Activated CD4-positive, alpha-beta T cell treated with anti-CD3 and anti-CD28 coated beads for 48 hours (primary cell): ENCODE measurements at places on chromosomes 4 and X.

DNA sequence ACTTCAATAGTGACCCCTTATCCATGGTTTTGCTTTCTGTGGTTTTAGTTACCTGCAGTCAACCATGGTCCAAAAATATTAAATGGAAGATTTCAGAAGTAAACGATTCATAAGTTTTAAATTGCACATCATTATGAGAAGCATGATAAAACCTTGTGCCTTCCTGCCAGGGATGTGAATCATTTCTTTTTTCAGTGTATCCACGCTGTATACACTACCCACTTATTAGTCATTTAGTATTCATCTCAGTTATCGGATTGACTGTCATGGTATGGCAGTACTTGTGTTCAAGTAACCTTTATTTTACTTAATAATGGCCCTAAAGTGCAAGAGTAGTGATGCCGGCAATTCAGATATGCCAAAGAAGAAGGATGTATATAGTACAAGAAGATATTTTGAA is 37.7 kb upstream of the TASL start:
- DNase-seq = no peak

DNA sequence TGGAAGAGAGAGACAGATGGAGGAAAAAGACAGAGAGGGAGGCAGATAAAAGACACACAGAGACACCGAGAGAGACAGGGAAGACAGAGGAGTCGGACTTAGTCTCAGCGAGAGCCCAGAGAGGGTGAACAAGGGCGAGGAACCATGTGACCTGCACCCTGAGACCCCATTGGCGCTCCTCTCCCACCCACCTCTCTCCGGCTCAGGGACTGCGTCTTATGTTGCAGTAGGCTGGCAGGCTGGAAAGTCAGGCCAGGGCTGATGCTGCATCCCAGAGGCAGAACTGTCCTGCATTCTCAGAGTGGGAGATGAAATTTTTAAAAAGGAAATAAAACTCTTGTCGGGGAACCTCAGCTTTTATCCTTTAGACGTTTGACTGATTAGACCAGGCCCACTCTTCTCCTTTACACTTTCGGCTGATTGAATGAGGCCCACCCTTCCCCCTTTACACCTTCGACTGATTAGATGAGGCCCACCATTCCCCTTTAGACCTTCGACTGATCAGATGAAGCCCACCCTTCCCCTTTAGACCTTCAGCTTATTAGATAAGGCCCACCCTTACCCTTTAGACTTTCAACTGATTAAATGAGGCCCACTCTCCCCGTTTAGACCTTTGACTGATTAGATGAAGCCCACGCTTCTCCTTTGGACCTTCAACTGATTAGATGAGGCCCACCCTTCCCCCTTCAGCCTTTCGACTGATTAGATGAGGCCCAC is 29.5 kb upstream of the IL3RA start:
- DNase-seq = no peak

DNA sequence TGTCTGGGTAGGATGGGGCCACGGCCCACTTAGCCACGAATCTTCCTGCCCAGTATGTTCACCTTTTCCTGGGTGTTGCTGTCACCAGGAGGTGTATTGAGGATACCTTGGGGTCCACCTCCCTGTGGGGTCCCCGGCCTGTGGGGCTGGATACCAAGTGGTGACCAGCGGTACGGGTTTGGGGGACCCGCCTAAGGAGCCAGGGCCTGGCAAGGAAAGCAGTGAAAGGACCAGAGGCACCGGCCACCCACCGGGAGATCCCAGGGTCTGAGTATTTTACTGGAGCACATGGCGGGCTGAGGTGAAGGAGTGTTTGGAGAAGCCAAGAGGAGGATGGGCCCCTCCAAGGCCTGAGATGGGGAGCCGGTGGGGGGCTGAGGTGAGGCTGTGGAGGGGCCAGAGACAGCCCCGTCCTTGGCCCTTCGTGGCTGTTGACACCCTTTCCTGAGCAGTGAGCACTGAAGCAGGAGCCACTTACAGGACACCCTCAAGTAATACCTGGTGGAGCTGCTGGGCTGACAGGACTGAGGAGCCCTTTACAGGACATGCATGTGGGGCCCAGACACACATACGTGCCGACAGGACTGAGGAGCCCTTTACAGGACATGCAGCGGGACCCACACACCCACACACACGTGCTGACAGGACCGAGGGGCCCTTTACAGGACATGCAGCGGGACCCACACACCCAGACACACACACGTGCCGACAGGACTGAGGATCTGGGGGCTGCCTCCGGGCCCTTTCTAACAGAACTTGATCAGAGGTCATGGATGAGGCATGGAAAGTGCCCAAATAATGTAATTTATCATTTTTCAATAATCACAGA is 38.4 kb downstream of the TMEM271 start:
- DNase-seq = no peak

DNA sequence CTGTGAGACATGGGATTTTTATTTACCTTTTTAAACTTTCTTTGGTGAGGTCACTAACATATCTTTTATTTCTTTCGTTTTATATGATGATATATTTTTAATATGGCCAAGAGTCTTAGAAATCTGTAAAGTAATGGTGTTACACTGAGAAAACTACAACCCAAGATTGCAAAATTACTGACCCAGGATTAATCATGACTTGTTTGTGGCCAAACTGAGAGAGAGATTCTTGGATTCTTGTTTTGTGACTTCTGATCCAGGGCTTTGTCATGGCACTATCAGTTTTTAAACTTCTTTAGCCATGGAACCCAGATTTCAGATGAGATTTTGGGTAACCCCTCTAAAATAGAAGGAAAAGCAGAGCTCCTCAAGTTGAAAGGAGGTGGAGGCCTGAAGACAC is 42.0 kb downstream of the SGMS2 start:
- DNase-seq = no peak

DNA sequence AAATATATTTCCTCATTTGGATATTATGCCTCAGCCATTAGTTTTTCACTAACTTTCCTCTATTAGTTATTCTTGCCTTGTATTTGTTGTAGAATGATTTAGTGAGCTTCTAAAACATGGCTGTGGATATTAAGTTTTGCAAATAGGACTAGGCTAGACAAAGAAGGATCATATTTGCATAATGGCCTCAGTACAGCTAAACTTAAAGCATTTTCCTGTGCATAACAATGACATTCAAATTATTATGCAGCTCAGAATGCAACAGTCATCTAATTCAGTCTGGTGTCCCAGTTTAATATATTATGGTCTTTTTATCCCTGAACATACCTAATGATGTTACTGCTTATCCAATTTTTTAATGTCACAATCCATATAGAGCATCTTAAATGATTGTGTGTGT is 155.3 kb upstream of the DDIT4L start:
- DNase-seq = no peak

DNA sequence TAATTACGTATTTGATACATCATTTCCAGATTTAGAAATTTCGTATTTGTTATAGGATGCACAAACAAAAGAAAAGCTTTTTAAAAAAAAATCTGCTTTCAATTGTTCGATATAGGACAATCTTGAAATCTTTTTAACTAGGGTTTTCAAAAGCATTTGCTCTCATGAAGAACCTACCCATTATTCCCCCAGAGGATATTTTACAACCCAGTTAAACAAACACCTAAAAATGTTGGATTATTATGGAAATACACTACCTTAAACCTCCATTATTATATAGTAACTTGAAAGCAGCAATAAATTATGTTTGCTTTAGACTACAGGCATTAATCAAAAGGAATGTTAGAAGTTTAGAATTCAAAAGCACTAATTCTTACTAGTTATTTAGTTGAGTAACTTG is 110.5 kb downstream of the PTPN13 start:
- no peak for DNase-seq

GRCh38 chrX:103774070-103774642 is 2.5 kb upstream of the PLP1 start:
- no peak for DNase-seq

DNA sequence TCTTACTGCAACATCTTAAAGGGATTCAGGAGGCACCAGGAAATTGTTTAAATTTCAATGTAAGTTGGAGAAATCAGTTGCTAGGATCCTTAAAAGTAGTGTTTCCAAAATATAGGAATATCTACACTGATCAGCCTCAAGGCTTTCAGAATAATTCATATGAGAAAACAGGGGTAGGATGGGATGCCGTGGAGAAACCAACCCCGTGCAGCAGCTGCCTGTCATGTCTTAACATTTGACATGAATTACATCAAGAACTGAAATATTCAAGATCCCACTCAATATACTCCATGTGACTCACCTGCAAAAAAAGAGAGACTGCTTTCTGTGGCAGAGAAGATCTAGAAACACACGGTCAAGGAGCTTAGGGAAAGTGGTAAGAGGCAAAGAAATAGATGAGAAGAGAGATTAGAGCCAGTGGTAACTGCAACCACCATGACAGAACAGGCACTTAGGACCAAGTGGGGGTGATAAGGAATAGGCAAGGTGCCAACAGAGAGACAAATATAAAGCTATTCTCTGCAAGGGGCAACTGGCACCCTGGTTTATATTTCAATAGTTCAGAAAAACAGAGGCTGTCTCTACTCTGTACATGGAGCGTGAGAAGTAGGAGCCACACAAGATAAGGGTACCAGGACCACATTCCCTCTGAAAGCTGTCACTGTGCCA is 64.0 kb downstream of the SLC39A8 start:
- DNase-seq = no peak

GRCh38 chr4:89506866-89507491 is 199.4 kb upstream of the GPRIN3 start:
- no peak for DNase-seq

DNA sequence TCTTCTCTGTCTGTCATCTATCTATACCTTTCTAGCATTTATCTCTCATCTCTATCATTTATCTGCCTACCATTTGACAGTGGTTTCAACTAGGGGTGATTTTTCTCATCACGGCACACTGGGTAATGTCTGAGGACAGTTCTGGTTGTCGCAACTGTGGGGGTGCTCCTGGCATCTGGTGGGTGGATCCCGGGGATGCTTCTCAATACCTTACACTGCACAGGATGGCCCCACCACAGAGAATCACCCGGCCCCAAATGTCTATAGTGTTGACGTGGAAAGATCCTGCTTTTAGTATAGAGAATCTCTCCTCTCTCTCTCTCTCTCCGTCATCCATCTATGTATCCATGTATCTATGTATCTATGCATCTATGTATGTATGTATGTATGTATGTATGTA is 7.2 kb downstream of the P2RY8 start:
- no peak for DNase-seq

DNA sequence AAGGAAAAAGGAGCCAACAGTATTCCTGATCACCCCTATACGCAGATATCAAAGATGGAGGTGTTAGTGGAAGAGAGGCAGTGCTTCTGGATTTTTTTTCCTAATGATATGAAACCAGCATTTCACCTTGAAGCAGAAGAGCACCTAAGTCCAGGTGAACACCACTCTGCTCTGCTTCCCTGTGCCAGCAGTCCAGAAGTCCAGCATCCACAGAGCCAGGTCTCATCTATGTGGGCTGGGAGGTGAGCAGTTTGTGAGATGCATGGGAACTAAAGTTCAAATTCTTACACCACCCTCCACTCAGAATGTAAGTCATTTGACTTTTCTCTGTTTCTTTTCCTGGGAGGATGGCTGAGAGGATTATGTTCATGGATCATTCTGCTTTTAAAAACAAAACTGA is 202.6 kb downstream of the RELL1 start:
- DNase-seq = no peak

- no peak for DNase-seq
These were observed 2.9 kb upstream of the SEPSECS start for GRCh38 chr4:25163196-25163595.

- DNase-seq = no peak
These were observed at the start of gene GPR82 for GRCh38 chrX:41723826-41724225. Gene GPR82 (plus strand): TSS chrX:41724181. CDS start chrX:41727027, 2,846 bp downstream.

DNA sequence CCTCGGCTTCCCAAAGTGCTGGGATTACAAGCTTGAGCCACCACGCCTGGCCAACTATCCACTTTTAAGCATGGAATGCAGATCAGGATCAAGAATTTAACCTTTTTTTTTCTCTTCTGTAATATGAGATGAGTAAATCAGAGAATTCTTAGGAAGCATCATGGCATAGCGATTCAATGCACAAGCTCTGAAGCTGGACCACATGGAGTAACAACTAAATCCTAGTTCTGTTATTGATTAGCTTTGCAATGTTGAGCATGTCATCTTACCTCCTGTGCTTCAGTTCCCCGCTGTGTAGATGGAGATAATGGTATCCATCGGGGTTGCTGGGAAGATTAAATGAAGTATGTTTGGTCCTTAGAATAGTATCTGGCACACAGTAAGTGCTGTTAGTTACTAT is 1.9 kb upstream of the SNX25 start:
- no peak for DNase-seq

DNA sequence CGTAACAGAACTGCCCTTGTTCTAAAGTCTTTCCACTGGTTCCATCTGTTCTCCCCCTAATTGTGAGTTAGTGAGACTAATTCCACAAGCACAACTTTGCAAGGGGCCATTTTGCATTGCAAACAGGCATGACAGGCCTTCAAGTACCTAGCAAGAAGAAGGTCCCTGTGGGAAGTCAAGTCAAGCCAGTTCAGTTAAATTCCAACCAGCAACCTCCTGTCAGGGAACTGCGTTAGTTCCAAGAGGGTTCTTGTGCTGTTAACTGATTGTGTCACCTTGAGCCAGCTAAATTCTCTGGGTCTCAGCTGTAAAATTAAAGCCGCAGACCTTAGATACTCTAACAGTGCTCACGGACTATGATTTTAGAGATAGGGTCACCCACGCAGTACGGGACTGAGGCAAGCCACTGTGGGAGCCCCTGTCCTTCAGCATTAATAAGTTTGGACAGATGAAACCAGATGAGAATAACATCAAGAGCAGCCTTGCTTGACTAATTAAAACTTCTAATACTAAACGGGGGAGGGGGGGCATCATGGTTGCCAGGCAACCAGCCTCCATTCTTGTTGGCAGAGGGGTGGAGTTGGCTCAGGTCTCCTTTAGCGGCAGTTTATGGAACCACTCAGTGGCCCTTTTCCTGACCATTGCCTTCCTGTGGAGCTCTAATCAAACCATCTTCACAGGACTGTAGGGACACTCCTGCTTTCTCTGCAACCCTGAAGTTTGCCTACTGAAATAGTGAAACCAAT is 24.1 kb upstream of the TMEM150C start:
- no peak for DNase-seq

- no peak for DNase-seq
These were observed 107.5 kb downstream of the SLC2A9 start for GRCh38 chr4:9913846-9914245.

DNA sequence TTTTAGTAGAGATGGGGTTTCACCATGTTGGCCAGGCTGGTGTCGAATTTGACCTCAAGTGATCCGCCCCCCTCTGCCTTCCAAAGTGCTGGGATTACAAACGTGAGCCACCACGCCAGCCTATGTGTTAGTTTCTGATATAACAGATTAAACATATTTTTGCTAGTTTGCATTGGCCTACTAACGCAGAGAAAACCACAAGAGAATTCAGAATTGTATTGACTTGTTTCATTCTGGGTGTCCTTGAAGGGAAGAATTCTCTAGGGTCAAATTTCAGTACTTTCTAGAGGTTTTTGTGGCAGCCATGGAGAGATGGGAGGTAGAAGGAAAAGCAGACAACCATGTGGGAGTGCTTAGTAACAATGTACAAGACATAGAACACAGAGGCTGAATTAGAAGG is 46.1 kb upstream of the BMPR1B start:
- DNase-seq = no peak
